ENCODE measurements at places on chromosomes 16 and 17.

DNA sequence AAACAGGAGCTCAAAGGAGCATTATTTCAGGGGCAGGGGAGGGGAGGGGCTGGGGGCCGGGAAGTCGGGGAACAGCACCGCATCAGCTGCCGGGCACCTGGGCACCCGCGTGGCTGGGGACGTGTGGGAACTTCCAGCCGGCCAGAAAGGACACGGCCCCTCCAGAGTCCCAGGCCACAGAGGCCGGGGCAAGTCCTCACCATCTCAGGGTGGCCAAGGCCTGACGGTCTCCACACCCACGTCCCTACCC is 1.1 kb downstream of the PGAP6 start:
- DNase-seq = no peak

GRCh38 chr16:85910854-85911247 is 11.9 kb downstream of the IRF8 start:
- no peak for DNase-seq

DNA sequence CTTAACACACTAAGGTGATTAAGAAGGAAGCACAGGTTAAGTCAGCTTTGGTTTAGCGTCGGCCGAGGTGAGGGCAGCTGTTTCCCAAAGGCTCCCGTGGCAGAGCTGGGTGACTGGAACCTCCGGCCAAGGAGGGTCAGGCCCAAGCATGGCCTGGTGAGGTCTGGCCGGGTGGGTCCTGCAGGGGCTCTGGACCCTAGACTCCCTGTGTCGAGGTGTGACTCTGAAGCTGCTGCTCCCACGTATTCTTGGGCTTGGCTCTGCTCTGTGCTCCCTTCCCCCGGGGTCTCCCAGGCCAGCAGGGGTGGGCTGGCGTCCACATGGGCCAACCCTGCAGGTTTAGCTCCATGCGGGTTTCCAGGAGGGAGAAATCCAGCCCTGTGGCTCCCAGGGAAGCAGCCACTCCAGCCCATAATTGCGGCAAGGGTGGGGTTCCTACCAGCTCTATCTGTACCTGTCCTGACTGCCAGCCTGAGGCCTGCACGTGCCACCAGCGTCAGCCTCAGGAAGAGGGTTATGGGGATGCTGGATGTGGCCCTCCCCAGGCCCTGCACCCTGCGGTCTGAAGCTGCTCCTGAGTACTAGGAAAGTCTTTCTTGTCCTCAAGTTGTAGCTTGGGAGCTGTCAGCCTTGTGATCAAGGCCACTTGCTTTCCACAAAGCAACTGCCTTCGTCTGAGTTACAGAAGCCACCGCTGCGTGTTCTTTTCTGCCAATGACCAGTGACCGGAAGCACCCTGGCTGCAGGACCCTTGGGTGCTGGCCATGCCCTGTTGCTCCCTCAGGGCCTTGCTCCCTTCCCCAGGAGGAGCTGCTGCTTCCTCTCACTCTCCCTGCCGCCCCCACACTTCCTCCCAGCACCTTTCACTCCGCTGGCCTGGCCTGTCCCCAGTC is 4.8 kb downstream of the CDK5R1 start:
- no peak for DNase-seq

GRCh38 chr16:52787709-52788108 is 240.8 kb upstream of the TOX3 start:
- no peak for DNase-seq

DNA sequence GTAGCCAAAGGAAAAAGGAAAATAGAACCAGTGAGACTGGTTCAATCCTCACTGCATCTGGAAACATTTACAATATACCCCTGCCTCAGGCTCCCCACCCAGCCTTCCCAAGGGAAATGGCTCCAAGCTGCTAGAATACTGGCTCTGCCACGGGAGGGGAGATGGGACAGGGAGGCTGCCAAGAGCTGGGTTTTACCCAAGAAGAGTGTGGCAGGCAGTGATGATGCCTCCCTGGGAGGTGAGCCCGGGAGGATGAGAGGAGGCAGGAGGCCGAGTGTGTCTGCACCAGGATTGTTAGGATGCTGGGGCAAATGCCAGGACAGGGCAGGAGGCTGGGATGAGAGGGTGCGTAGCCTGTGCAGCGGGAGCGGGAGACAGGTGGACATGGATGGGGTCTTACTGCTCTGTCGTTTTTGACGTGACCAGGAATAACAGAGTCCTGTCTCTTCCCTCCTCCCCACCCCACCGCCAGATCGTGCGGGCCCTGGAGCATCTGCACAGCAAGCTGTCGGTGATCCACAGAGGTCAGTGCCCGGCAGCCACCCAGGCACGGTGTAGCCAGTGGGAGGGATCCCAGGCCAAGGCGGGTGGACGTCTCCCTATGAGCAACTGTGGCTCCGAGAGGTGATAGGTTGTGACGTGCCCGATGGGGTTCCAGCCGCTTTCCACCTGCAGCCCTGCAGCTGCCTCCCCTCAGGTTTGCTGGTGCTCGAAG is 18.4 kb downstream of the MAP2K3 start:
- no peak for DNase-seq

DNA sequence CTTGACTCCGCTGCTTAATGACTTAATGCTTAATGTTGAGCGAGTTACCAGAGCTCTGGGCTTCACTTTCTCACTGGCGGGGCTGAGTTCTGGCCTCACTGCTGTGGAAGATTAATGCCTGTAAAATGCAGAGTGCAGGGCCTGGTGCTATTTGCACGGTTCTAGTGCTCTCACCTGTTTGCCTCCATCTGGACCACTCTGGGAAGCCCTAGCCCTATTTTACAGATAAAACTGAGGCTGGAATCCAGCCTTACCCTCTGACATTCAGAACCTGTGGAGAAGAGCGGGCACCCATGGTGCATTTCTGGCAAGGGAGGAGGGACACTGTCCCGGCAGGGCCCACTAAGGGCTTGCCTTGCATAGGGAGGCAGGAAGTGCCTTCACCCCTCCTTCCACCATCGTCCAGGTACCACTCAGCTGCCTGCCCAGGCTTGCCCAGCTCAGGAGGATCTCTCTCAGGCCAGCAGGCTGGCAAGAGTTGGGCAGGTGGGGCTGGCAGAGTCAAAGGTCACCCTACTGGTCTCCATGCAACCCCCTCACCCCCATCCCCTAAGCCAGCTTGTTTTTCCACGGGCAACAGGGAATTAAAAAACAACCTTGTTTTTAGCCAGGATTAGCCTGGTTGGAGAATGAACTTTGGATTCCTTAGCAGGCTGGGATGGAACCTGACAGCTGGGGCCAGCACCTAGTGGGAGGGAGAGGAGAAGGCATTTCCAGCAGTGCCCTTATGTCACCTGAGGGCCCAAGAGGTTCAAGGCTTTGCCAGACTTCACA is 4.1 kb upstream of the UBALD1 start:
- no peak for DNase-seq

DNA sequence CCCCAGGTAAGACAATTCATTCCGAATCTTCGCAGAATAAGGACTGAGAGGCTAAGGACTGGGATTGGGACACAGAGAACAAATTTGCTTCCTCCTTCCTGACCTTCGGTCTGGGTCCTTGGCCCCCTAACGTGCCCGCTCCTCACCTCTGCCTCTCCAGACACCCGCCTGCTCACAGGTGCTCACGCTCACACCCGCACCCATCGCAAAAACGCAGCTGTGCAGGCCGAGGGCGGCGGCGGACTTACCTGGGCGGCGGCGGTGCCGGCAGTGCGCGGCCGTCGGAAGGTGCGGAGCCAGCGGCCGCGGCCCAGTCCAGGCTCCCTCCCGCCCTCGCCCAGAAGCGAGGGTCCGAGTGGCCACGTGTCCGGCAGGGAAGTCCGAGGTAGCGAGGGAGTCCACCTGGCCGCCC is 7.1 kb upstream of the HOXB9 start:
- no peak for DNase-seq

- no peak for DNase-seq
Observed at GRCh38 chr17:75074532-75074931, 13.2 kb upstream of the SLC16A5 start.

DNA sequence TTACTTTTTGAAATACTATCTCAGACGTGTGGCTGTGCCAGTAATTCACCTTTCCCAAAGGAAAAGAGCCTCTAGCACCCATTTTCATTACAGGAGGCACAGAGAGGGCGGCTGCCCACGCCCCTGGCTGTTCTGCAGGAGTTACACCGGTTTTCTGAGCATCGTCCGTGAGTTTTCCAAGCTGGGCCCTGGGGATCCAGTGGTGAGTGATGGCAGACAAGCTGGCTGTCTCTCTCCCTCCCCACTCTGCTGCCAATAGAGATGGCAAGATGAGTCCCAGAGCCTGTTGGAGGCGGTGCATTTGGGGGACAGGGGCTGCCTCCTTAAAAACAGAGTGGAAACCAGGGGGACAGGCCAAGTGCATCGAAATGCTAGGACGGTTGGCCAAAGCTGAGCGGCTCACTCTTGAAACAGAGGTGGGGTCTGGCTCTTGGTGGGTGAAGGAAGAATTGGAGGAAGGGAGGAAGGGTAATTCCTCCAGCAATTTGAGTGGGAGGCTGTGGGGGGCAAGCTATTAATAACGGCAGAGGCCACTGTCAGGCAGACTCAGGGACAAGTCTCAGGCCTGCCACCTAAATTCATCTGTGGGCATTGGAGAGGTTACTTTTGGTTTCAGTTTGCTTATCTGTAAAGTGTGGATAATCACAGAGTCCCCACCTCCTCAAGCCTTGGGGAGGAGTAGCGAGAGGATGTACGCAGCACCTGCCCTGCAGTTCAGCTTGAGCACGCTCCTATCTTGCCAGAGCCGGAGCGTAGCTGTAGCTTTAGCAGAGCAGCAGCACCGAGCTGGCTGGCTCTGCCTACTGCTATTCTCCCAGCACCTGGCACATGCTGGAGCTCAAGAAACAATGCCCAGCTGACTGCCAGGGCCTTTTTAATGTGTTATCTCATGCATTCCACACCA is 7.5 kb upstream of the NOS2 start:
- DNase-seq = no peak

- DNase-seq = no peak
Observed at GRCh38 chr17:16492613-16493530, 879 bp upstream of the LRRC75A start.

GRCh38 chr16:76963614-76964315 is 227.2 kb upstream of the MON1B start:
- DNase-seq = no peak

- no peak for DNase-seq
Observed at GRCh38 chr17:82457929-82458178, 687 bp upstream of the NARF start.

DNA sequence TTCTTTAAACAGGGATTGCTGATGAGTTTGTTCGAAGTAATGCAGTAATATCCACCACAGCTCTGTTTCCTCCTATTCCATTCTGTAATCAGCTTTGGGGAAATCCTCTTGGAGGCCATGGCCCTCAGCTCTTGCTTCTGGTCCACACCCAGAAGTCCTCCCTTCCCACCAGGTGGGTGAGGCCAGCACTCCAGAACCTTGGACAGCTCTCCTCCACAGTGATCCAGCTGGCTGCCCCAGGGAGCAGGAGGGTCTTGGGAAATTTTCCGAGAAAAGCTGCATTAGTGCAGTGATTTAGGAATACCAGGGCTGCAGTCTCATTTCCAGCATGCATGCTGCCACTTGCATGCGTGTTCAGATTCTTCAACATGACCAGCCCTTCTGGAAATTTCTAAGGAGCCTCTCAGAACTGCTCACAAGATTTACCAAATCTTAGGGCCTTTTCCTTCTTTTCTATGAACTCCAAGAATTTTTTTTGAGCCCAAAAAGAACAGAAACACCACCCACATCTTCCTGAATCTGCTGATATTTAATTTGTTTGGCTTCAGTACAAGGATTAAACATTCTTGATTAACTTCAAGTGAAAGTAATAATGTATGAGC is 4.2 kb downstream of the SMPD3 start:
- peak; percentile 43 for DNase-seq

- DNase-seq = peak; percentile 33
Observed at GRCh38 chr16:86634292-86634691, 55.9 kb downstream of the FOXL1 start.

DNA sequence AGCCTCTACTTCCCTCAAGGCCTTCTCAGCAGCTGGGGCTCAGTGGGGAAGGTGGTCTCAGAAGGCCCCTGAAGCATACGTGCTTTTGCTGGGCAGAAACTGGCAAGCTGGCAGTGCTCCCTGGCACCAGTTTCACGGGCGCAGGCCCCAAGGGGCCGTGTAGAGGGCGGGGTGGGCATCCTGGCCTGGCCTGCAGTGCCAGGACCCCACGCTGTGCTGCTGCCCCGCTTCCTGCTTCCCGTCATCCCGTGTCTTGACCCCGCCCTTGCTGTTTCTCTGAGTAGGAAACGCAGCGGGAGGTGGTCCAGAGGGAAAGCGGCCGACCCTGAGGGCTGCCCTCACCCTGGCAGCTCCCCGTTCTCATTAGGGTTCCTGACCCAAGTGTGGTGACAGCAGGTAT is 6.8 kb downstream of the CDK5R1 start:
- no peak for DNase-seq

DNA sequence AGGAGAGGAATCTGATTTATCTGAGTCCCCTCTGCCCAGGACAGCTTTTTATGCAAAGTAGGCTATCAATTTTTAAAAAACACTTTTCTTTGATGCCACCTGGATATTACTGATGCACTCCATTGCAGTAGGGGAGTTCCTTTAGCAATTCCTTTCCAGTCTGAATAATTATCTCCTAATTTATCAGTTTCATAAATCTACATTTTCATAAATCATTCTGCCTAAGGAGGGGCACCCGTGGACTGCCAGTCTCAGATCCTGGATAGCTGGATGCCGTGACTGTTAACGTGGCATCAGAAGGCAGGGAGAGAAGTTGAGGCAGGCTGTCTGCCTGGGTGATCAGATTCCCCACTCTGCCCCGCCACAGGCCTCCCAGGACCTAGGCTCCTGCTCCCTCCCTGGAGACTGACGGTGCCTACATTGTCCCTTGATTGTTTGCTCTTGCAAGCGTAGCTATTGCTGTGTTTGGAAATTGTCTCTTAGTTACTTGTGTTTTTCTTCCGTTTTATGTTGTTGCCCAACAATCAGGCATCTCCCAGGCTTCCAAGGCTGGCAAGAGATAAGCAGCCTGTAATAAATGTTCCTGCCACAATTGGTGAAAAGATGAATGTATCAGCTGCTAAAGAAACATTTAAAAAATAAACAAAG is 75.2 kb downstream of the KATNIP start:
- peak; percentile 10 for DNase-seq

DNA sequence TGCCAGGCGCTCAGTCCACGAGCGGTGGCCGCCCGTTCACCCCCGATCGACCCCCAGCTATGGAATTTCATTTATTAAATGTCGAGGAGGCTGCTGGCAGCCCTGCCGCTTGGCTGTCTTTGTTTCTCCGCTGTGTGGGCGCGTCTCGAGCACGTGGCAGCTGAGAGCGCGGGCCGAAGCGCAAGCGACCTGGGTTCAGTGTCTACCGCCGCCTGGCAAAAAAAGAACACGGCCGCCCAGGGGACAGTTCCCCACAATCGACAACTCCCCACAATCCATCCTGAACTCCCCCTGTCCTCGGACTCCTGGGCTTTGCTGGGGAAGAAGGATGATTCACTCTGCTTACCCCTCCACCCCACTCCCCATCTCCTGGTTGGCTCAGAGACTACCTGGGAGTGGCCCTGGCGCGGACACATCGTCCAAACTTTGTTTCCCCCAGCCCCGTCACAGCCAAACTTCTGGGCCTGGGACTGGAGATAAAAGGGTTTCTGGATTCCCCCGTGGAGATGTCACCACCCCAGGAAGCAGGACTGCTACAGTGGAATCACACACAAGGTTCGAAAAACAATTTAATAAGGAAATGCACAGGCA is 1.7 kb upstream of the ANKRD13B start:
- DNase-seq = no peak

GRCh38 chr17:8162233-8162996 is at the start of gene VAMP2:
TSS of gene VAMP2 (minus strand) at chr17:8162948. CDS start at chr17:8162879, 69 bp downstream.
- peak; percentile 48 for DNase-seq

GRCh38 chr17:59565959-59566324 is 532 bp downstream of the DHX40 start:
- DNase-seq = peak; percentile 81

- DNase-seq = no peak
Observed at GRCh38 chr16:2045965-2046892, 1.4 kb downstream of the NTHL1 start.

GRCh38 chr17:48392857-48393256 is 37.2 kb downstream of the SKAP1 start:
- DNase-seq = no peak
